ENCODE measurements at places on chromosomes 13 and 19. TPM values are rescaled to one million over a fixed set of nuclear protein-coding genes. Genes with fewer than 3 reads are reported as not detected.
A peak's percentile ranks its signal among the peaks of the same experiment; 100 is the strongest.

GRCh38 chr19:39916851-39917396, 17.5 kb downstream of the FCGBP start:
- no peak for DNase-seq

The PCDH9 gene
- polyA plus RNA-seq, result 9.5 TPM

The SIGLEC5 gene
- not detected for polyA plus RNA-seq

- no peak for DNase-seq
Measured at GRCh38 chr13:31884556-31884955, 145.2 kb downstream of the RXFP2 start.

- DNase-seq, result no peak
Measured at GRCh38 chr13:25872481-25873241, 179.2 kb downstream of the SHISA2 start.

- DNase-seq, result no peak
Measured at GRCh38 chr19:18659281-18660050, 22.6 kb downstream of the KLHL26 start.

- no peak for DNase-seq
Measured at GRCh38 chr19:8324186-8325050, 3.1 kb downstream of the RPS28 start.

GRCh38 chr19:33392341-33393285, 19.1 kb downstream of the CEBPG start:
- DNase-seq, result peak; percentile 72

- DNase-seq, result no peak
Measured at GRCh38 chr13:106113796-106114195, 421.7 kb downstream of the EFNB2 start.

DNA sequence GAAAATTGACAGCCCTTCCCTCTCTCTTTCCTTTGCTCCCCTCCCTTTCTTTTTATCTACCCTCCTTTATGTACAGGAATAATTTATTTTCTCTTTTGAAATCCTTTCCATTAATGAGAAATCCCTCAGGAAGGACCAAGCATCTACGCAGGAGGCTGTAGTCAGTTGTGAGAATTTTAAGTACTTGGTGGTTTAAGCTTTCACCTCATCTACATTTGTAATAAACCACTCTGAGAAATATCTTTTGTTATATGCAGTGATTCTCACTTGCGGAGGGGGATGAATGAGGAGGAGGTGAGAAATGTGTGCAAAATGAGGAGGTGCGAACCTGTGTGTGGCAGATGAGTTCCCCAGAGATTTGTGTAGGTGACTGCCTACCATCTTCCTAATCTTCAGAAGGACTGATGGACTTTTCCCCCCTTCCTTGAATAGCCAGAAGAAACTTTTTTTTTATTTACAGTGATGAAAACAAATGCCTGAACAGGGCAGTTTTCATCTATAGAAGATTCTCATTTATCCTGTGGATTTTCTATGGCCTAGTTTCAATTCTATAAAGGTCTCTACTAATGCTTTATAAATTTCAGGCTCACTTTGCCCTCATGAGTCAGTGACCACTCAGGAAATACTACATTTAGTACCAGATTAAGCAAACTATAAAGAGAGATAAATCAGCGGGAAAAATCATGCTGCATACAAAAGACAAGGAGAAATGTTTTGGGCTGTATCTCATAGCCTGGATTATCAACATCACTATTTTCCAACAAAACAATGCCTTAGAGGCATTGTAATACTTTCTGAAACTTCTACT, 118.3 kb downstream of the LHFPL6 start:
- DNase-seq, result no peak

The PALM gene
- 23.0 TPM for polyA plus RNA-seq

GRCh38 chr13:43908156-43909126, 28.7 kb downstream of the LACC1 start:
- DNase-seq, result peak; percentile 73

The SIGLEC10 gene
- not detected for polyA plus RNA-seq

The CEACAM7 gene
- not detected for polyA plus RNA-seq

- DNase-seq, result no peak
Measured at GRCh38 chr13:40706439-40706838, 40.0 kb upstream of the FOXO1 start.

The CEACAM3 gene
- polyA plus RNA-seq, result not detected

DNA sequence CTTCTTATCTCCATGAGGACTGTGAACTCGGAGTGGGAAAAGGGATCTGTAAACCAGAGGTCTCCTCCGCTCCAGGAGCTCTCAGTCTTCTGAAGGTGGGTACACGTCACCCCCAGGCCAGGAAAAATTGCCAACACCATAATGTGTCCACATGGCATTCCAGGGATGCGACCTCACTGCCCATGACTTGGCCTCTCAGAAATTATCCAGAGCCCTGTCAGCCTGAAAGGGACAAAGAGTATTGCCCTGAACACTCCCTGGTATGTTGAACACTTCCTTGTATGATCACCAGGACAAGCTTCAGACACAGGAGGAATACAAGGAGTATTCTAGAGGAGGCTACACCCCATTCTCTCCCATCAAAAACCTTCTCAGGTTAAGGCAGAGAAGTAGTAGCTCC, 81.0 kb upstream of the SLC7A1 start:
- peak; percentile 11 for DNase-seq

The FREM2 gene
- 2.2 TPM for polyA plus RNA-seq

The LRRC4B gene
- 1.8 TPM for polyA plus RNA-seq

GRCh38 chr19:17424743-17425365, 5.0 kb downstream of the MVB12A start:
- peak; percentile 81 for DNase-seq

- DNase-seq, result no peak
Measured at GRCh38 chr19:10691883-10692282, 9.4 kb upstream of the QTRT1 start.

The PSG1 gene
- polyA plus RNA-seq, result not detected

DNA sequence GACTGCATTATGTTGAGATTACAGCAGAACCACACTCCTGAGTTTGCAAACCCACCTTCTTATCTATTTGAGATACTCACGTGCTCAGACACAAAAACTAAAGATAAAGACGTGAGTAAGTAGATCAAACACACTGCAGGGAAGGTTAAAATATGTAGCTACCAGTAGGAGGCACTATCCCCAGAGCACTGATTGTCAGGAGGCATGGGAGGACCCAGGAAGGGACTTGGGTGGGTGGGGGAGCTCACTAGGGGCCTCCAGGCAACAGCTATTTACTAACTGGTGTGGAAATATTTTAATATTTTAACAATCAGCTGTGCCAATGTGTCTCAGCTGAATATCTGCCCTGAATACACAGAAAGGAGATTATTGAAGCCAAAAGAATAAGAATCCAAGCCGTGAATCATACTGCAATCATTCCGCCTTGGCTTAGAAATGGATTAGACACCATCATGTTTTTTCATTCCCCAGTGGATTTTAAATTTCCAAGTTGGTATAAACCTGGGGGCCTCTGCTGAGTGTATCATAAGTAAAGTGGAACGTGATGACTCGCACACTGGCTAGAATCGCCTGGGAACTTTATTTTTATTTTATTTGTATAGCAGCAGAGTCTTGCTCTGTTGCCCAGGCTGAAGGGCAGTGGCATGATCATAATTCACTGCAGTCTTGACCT, 73.2 kb upstream of the CACNA1A start:
- DNase-seq, result no peak

GRCh38 chr13:49877629-49878218, 58.4 kb downstream of the SPRYD7 start:
- DNase-seq, result no peak

Measured in hepatocyte (in vitro differentiated cells).